ENCODE measurements at places on chromosomes 16 and 17.

DNA sequence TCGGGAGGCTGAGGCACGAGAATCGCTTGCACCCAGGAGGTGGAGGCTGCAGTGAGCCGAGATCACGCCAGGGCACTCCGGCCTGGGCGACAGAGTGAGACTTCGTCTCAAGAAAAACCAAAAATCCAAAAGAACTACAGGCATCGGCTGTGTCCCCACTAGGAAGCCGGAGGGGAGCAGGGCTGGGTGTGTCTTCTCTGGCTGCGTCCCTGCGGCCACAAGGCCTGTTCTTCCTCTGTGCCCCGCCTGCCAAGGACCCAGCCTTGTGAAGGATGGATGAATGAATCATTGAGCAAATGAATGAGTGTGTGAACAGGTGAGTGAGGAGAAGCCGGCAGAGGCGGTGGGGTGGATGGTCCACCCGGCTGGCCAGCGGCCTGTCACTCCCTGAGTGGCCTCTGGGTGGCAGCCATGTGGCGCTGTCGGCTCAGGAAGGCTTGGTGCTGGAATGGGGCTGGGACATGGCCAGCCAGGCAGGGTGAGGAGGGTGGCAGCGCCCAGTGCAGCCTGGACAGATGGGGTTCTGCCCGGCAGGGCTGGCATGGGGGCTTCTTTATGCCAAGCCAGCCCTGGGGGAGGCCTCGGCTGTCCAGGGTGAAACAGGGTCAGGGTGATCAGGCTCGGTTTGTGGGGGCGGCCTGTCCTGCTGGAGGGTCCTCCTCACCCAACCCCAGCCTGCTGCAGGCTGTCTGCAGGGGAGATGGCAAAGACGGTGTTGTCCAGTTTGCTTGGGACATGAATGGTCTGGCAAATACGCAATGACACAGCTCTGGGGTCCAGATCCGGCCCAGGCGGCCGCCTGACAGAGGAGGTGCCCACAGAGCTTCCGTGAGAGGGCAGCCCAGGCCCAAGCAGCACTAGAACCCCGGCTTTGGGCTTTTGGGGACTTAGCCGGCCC is 21.7 kb downstream of the SLC25A10 start:
- no peak for DNase-seq

GRCh38 chr17:60139438-60140285 is 10.1 kb upstream of the CA4 start:
- DNase-seq, result no peak

GRCh38 chr17:12438813-12439586 is 226.7 kb upstream of the MYOCD start:
- DNase-seq, result no peak

- DNase-seq, result no peak
These were observed 85.2 kb downstream of the KSR1 start for GRCh38 chr17:27541301-27542023.

- no peak for DNase-seq
These were observed 31.0 kb downstream of the LDHD start for GRCh38 chr16:75085556-75085955.

GRCh38 chr17:2262135-2262587 is 41.4 kb downstream of the SMG6 start:
- DNase-seq, result no peak

- no peak for DNase-seq
These were observed 10.3 kb downstream of the PHB1 start for GRCh38 chr17:49404361-49404760.
